Left cardiac atrium (tissue), 4 donors: ENCODE measurements at places on chromosomes 5 and 9. TPM values are rescaled to one million over a fixed set of nuclear protein-coding genes. Genes with fewer than 3 reads are reported as not detected.

The ARRDC1 gene
- total RNA-seq = 20.0 TPM

The MYOT gene
- 117 TPM for total RNA-seq

The DIPK1B gene
- 23.2 TPM for total RNA-seq

The SV2C gene
- total RNA-seq = 0.06 TPM

The ENHO gene
- 0.56 TPM for total RNA-seq

DNA sequence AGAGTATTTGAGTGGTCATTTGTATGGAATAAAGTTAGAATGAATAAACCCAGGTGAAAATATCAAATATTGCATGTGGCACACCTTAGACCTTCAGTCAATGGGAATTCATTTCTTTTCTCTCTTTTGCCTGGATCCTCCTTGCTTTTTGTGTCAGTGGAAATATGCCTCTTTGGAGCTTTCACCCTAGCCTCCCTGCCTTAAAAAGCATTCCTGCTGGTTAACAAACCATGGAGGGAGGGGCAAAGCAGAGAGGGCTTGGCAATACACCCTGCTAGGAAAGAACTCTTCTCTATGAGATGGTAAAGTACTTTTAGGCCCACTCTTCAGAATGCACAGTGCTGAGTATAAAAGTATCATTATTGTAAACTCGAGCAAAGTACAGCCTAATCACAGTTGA, 383.7 kb downstream of the DMAC1 start:
- DNase-seq = no peak

DNA sequence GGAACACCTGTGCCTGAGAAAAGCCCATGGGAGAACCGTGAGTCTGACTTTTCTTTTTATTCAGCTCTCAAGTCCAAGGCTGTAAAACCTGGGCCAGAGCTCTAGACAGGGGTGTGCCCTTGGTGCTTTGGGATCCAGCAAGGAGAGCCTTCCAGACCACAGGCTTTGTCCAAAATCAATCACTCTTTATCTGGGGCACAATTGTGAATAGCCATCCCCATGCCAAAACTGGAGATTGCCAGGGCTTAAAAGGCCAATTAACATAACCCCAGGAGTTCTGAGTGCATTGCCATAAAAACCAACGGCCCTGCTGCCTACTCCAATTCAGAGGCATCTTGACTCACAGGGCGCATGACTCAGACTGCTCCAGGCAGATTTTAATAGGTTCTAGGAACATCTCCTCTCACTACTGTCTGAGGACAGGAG, 391.8 kb downstream of the ARHGEF28 start:
- no peak for DNase-seq

DNA sequence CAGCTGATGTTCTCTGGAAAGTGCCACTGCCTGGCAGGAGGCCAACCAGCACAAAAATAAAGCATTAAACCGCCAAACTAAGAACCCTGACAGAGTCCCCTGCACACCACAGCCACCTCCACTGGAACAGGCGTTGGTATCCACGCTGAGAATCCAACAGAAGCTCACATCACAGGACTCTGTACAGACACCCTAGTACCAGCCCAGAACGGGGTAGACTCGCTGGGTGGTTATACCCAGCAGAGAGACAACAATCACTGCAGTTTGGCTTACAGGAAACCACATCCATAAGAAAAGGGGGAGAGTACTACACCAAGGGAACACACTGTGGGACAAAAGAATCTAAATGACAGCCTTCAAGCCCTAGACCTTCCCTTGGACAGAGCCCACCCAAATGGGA, 15.0 kb upstream of the POU5F2 start:
- DNase-seq = no peak

DNA sequence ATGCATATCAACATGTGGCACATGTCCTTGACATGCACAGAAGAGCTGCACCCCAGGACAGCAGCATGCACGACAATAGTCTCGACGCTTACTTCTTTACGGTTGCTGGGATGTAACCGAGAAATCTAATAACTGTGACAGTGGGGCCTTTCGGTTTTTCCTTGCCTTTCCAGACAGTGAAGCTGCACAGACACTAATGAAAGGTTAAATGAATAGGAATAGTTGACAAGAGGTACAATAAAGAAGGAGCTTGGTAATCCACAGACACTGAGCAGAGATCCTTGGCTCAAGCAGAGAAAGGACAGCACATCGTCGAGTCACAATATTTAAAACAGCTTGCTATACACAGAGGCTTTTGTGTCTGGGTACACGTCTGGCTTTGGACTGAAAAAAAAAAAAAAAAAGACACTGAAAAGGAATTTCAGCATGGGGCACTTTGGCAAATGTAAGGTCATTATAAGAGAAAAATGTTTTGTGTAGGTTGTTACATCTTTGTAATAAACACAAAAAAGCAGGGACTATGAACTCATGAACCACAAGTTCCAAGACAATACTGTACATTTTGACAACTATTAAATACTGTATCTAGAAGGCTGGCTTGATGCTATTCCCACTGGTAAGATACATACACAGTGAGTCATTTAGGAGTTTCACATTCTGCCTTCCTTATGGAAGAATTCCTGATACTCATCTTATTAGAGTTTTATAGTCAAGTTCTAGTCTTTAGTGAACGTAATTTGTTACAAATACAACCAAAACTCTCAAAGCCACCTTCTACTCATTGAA, 5.6 kb downstream of the BNC2 start:
- DNase-seq = no peak
